NCI-H187 (cell line): ENCODE measurements at places on chromosomes 2 and 18.

DNA sequence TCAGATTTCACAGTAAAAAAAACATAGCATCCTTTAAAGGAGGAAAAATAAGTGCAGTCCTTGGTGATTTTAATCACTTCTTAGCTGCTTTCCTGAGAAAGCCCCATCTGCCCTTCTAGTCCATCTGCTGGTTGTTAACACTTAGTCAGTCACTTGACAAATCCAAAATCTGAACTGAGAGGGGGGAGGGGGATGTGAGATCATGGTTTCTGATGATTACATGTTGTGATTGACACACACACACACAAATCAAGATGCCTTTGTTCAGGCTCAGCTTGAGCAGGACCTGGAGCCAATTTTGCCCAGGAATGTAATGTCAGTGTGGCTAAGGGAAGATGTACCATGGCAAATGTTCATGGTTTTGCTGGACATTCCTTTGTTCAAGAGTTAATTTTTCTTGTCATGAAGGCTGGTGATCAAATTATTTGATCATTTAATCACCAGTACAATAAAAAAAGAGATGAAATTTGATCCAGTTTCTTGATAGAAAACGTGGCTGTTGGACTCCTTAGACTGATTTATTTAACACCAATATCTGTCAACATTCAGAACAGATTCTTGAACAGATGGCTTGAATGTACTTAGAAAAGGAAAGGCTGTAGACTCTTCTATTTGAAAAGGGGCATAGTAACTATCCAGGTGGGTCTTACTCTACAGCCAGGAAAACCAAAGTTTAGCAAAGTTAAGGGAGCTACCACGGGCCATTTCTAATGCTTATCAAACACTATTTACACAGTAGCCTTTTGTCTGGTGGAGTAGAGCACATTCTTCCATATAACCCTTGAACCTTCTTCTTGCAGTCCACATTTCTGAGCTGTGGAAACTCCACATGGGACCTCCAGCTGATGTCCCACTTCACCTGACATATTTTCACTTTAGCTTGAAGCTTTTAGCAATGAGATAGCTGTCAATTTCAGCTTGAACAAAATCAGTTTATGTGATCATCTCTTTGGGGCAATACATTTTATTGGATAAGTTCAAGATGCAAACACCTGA is 408.7 kb downstream of the PIK3C3 start:
- no peak for DNase-seq

DNA sequence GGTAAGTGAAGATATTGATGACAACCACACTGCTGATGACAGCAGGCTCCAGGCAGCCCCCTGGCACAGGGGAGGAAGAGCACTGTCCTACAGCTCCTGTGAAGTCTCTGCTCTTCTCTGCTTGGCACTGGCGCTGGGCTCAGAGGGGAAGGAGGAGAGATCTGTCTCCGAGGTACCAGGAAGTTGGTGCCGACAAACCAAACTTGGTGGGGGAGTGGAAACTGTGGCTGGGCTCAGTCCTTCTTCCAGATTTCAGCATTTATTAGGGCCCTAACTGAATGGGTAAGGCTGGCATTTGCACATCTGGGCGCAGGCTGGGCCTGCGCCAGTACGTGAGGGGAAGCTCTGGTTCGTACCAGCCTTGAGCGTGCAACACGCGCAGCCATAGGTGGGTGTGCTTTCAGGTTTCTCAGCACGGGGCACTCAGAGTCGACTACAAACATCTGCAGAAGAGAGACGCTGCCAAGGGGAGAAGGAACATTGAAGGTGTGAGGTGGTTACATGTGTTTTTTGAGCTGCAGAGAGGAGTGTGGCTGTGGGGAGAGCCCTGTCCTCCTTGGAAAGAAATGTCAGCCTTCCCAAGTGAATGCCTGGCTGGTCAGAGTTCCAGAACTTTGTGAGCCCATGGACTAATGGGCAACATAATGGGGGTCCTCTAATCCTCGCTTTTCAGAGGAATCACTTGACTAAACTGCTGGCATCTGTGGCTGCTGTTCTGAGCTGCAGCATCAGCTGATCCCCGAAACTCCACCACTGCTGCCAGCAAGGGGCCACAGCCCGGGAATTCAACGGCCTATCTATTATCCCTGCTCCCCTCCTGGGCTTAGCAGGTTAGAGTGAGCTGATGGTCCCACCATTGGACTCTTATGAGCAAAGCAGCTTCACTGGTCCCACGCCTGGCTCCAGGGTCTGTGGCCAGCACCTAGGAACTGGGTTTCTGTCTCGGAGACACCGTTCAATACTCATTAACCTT is 55.2 kb upstream of the SEMA4C start:
- DNase-seq: no peak

- DNase-seq: no peak
Measured at GRCh38 chr2:64655873-64656272, 2.2 kb upstream of the SERTAD2 start.

GRCh38 chr2:85435981-85436835 is 17.7 kb downstream of the SH2D6 start:
- no peak for DNase-seq

DNA sequence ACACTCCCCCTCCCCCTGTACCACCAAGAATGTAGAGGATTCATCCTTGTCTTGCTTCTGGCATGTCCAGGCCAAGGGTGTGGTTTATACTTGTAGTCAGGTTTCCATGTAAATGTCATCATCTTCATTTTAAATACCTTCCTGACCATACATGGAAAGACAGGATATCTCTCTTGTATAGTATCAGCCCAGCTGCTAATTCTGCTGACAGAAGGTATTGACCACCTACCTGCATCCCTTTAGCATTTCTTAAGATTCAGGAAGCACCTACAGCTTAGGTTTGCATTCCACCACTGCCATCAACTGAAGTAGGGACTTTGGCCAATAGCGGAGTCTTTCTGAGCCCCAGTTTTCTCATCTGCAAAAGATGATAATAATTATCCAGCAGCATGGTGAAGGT is 22.9 kb upstream of the FSHR start:
- DNase-seq: no peak

GRCh38 chr2:128734521-128735295 is 416.0 kb upstream of the HS6ST1 start:
- DNase-seq: no peak

- DNase-seq: no peak
Measured at GRCh38 chr2:139045524-139045923, 265.3 kb upstream of the NXPH2 start.

- DNase-seq: no peak
Measured at GRCh38 chr2:46306988-46307655, 9.9 kb downstream of the EPAS1 start.

DNA sequence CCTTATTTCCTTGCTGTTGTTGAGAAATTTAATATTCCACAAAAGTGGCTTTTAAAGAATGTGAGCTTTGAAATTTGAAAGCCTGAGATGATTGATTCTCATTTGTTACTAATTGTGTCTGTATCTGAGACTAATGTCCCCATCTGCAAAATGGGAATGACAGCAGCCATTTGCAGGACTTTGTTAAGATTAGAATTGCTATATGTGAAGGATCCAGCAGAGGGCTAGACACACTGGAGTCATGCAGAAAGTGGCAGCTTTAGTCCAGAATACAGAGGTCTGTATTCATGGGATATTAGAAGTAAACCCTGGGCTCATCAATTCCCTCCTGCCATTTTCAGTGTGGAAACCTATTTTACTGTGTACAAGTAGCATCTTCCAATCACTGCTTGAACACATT is 296.5 kb upstream of the GYPC start:
- no peak for DNase-seq

- no peak for DNase-seq
Measured at GRCh38 chr18:25174324-25174723, 177.6 kb downstream of the ZNF521 start.

GRCh38 chr2:224816816-224817215 is 100.7 kb upstream of the CCDC195 start:
- no peak for DNase-seq

DNA sequence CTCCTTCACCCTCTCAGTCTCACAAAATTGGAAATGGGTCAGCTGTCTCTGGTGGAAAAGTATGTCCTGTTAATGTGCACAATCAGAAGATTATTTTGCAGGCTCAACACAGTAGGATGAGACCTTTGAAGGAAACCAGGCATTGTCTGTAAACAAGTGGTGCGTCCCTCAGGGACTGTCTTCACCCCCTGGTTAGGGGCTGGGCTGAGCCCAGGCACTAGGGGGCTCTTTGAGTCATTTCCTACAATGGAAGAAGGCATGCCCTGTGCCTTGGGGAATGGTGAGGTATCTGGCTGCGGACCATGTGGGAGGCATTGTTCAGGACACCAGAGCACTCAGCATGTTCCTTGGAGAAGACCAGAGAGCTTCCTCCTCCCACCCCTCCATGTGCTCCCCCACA is 26.8 kb downstream of the PKDCC start:
- no peak for DNase-seq

- no peak for DNase-seq
Measured at GRCh38 chr2:86510436-86510933, 52.8 kb downstream of the CHMP3 start.

GRCh38 chr2:64012115-64012514 is 7.1 kb downstream of the VPS54 start:
- DNase-seq: no peak

DNA sequence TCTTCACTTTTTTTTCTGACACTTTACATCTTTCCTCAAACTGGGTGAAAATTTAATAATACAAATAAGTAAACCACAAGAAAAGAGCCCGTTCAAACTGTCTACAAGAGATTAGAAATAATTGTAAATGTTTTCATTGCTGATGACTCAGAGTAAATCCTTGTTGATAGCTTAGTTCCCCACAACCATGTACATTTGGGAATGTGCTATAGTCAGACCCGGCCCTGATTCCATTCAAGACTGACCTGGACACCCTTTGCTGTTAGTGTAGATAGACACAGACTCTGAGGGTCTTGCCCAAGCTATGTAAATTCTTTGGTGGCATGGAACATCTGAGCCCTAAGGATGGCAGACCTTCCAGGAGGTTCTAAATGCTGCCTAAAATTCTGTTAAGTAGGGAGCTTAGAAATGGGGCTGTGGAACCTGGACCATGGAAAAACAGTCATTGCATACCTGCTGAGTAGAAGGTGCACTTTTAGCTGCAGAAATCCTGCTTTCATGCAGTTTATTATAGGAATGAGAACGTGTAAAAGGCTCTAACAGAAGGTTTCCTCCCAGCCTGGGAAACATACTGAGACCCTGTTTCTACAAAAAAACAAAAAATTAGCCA is 3.7 kb downstream of the MALT1 start:
- DNase-seq: no peak

GRCh38 chr2:1970341-1970740 is 226.0 kb upstream of the PXDN start:
- DNase-seq: no peak

- no peak for DNase-seq
Measured at GRCh38 chr2:72222829-72223564, 75.3 kb upstream of the CYP26B1 start.

GRCh38 chr18:70420146-70420898 is 131.5 kb downstream of the SOCS6 start:
- DNase-seq: no peak

- no peak for DNase-seq
Measured at GRCh38 chr2:111134055-111134454, 13.3 kb downstream of the BCL2L11 start.

DNA sequence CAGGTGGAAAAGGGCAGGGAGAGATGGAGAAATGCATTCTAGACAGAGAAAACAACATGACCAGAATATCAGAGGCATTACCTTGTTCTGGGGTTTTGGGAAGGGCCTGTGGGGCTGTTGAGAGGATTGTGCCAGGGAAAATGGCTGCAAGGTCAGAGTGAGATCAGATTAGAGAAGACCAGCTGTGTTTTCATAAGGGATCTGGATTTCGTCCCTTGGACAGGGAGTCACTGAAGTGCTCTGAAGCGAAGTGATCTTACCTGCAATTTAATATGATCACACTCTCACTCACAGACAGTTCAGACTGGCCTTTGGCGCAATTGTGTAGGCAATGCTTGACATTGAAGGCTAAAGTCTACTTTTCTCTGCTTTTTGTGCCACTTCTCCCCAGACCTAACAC is 20.3 kb upstream of the REG3G start:
- no peak for DNase-seq

DNA sequence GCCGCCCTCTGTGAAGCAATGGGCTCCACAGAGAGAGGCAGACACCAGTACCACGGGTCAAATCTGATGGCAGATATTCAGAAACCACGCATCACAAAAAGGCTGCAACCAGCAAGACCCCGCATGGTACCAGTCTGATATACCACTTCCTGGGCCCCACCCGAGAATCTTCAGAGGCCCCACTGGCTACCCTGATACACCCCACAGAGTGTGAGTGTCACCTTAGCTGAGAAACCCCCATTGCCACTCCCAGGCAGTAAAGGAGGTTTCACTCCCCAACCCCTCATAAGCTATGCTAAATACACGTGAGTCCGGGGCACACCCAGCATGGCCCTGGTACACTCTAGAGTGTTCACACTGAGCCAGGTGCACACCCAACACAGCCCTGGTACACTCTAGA is 160.0 kb downstream of the EIPR1 start:
- no peak for DNase-seq

DNA sequence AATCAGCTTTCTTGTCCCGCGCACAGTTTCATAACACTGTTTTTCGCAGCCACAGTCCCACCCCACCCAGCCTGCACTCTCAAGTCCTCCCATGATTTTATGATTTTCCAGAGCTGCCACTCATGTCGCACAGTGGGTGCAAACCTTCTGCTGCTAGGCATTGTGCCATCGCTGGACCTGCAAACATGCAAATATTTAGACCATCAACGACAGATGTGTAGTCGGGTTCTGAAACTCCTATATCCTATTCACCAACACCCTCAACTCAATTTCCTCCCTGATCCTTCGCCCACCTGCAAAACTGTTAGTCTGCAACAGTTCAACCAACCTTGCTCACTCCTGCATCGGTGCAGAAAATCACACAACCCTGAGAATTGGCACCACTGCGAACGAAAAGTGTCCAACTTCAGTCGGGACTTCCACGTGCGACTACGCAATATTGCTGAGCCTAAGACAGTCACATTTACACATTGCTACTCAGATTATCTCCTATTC is 871 bp upstream of the ALS2 start:
- DNase-seq: peak; percentile 21

- DNase-seq: no peak
Measured at GRCh38 chr2:240384711-240385450, 50.6 kb upstream of the GPC1 start.

DNA sequence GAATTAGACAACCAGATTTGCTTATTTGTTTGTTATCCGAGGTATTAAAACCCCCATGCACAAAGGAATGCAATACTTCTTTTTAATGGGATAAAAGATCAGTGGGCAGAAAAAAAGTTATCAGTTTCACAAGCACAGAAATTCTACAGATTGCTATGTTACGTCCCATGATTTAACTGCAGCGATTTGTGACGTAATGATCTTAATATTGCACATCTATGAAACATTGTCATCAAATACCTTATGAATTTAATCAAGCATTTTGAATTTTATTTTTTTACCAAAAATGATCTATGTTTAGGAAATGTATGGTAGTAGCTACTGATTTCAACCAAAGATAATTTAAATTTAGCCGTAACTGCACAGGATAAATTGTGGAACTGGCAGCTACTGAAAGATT is 138.9 kb downstream of the FHOD3 start:
- DNase-seq: no peak

- DNase-seq: no peak
Measured at GRCh38 chr2:181036848-181037603, 56.6 kb downstream of the UBE2E3 start.
